ENCODE measurements at places on chromosomes 3 and 15. TPM values are rescaled to one million over a fixed set of nuclear protein-coding genes. Genes with fewer than 3 reads are reported as not detected.

Gene ATP13A4
- total RNA-seq, result 0.49 TPM

Gene PLA2G4F
- not detected for total RNA-seq

Gene TNIK
- total RNA-seq, result 67.0 TPM

Gene SUCNR1
- 0.05 TPM for total RNA-seq

Gene CCR4
- total RNA-seq, result 0.08 TPM

Gene ZNF502
- 2.6 TPM for total RNA-seq

Gene DGKG
- total RNA-seq, result 0.54 TPM

Gene LRRIQ4
- total RNA-seq, result 0.38 TPM

Gene SPESP1
- total RNA-seq, result not detected

Gene NR1I2
- total RNA-seq, result 0.23 TPM

Gene GLDN
- total RNA-seq, result 0.21 TPM

Gene GRM2
- 0.97 TPM for total RNA-seq

Gene DNAH1
- 3.3 TPM for total RNA-seq

Gene OCA2
- not detected for total RNA-seq

Gene TMEM158
- 7.3 TPM for total RNA-seq

Gene PLCB2
- 71.3 TPM for total RNA-seq

Gene IGSF11
- total RNA-seq, result 0.18 TPM

Gene LRIG1
- 25.1 TPM for total RNA-seq

Gene GRK7
- 0.10 TPM for total RNA-seq

Gene LSAMP
- 6.1 TPM for total RNA-seq

Gene CLDN16
- total RNA-seq, result not detected

Gene IDH2
- total RNA-seq, result 133 TPM

Gene CCDC13
- total RNA-seq, result 0.41 TPM

Gene CCRL2
- 1.4 TPM for total RNA-seq

Gene AMIGO3
- 0.56 TPM for total RNA-seq

Gene ZBBX
- 3.2 TPM for total RNA-seq

Gene PCOLCE2
- total RNA-seq, result 1.8 TPM

Gene ZCWPW2
- total RNA-seq, result 0.80 TPM

Gene DAZL
- total RNA-seq, result 0.33 TPM

Gene BFSP2
- total RNA-seq, result not detected

Gene SNX1
- total RNA-seq, result 128 TPM

Gene CHRNA3
- total RNA-seq, result 0.74 TPM

Gene HESX1
- total RNA-seq, result 1.6 TPM

Gene POLG
- total RNA-seq, result 64.5 TPM

Gene RTP1
- total RNA-seq, result not detected

Gene SV2B
- 0.26 TPM for total RNA-seq

Gene CLDN1
- 0.13 TPM for total RNA-seq

Gene CHRM5
- total RNA-seq, result not detected

Gene IL17RE
- total RNA-seq, result 0.74 TPM

Gene CGNL1
- 238 TPM for total RNA-seq

Gene LDHAL6B
- total RNA-seq, result not detected

Gene LRTM1
- total RNA-seq, result not detected

Gene PCSK6
- 0.13 TPM for total RNA-seq

Gene CPNE4
- total RNA-seq, result 0.41 TPM

Gene ETV5
- 40.6 TPM for total RNA-seq

Gene IFT80
- total RNA-seq, result 33.2 TPM

Gene ATG7
- total RNA-seq, result 30.6 TPM

Gene CCK
- not detected for total RNA-seq

Gene SCG5
- total RNA-seq, result 15.6 TPM

Gene SLC24A1
- 20.7 TPM for total RNA-seq

Gene GOLGA6A
- 0.85 TPM for total RNA-seq

Gene NLGN1
- 27.6 TPM for total RNA-seq

Gene LSM3
- 14.7 TPM for total RNA-seq

Gene SLC27A2
- 0.51 TPM for total RNA-seq

Gene TM4SF18
- total RNA-seq, result 57.4 TPM

Gene SST
- total RNA-seq, result not detected

Gene DPPA2
- 0.64 TPM for total RNA-seq

Gene MESP2
- total RNA-seq, result 0.33 TPM
